Hypothalamus (tissue), 51 donors: ENCODE measurements at places on chromosomes 11 and 22.

DNA sequence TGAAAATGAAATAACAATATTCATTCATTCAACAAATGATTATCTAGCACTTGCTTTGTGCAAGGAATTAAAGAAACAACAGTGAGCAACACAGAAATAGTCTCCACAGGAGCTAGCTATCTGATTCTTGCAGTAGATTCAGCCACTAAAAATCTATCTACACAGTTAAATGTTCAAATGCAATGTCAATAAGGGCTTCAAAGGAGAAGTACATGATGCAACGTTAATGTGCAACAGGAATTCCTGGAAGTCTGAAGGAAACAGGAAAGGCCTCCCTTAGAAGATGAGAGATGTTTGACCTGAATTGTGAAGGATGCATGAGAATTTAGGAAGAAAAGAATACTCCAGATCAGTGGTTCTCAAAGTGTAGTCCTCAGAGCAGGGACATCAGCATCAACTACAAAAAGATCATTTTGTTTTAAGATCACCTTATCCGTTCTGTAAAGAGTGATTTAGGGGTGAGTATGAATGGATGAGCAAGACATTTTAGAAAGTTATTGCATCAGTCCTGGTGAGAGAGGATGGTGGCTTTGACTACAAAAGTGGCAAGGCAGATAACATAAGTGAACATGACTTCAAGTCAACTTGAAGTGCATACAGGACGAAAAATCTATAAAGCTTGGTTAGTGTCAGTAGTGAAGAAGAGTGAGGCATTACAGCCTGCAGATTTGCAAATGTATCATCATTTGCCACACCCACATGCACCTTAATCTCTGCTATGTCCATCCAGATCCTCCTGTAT lies 96.0 kb downstream of the ETS1 start:
- DNase-seq = no peak

DNA sequence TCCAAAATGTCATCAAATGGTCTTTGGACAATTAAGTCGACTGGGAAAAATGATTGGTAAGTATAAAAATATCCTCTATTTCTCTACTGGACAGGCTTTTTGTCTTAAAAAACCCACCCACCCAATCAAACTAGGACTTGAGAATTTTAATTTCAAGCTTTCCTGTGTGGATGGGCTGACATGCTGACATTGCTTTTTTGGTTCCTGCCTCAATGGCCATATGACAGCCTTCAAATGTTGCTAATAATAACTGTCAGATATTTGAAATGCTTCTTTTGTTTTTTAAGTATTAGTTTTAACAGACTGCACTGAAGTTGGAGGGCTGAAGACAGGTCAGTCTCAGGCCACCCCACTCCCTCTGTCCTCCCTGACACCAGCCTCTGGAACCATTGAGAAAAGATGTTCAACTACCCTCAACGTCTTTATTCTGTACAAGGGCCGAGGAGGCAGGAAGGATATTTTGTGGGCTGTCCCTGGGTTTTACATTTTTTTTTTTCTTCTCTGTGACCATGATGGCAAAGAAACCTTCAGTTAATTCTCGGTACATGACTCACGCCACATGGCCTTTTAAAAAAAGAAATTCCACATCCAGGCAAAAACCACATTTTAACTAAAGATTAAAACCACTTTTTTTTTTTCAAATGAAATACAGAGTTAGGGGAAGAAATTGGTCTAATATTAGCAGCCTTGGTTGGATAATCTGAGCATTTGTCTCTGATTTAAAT lies 130.4 kb downstream of the SLC1A2 start:
- no peak for DNase-seq

GRCh38 chr11:44006917-44007361 lies 40.8 kb upstream of the ACCSL start:
- no peak for DNase-seq

- DNase-seq = no peak
These were observed 572.5 kb downstream of the BRD1 start for GRCh38 chr22:49255154-49255553.

- no peak for DNase-seq
These were observed 89.1 kb downstream of the RPS6KA4 start for GRCh38 chr11:64447831-64448598.

DNA sequence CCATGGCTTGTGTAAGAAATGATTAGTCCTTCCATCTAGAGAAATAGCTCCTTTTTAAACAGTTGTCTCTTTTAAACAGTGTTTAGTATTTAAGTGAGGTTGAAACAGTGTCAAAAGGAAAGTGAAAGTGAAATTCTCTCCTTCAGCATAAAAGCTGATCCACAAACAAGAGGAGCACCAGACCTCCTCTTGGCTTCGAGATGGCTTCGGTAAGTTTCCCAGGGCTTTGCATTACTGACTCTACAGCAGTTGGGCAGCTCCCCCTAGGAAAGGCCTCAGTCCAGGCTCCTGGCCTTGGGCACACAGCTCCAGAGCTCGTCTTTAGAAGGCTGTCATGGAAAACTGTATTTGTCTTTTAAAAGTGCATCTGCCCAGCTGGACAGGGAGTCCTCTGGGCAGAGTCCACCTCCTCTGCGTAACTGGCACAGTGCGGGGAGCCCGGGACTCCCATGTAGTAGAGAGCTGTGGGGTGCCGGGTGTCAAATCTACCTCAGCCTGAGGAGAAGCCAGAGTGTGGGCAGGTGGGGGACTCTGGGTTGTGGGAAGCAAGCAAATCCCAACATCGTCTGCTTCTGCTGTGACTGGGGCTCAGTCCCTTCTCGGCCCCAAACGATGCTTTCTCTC lies at the start of gene PLAAT4:
TSS of gene PLAAT4 (plus strand) at position 140 of the 624 bp plus-strand sequence. CDS start at position 201, 61 bp downstream.
- DNase-seq = peak; percentile 56

DNA sequence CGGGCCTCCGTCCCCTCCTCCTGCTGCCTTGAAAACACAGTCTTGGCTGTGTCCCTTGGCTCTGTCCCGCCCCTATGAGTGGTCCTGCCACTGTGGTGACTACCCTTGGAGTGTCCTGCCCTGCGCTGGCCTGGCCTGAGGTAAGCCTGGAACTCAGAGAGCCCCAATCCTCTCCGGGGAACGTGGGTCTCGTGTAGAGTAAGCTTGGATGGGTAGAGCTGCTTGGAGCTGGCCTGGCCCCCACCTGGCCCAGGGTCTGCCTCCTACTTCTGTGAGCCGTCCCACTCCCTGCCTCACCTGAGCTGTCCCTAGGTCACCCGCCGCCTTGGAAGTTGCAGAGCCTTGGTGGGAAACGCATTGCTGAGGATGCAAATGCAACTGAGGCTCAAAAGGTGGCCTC lies 347.1 kb downstream of the CTTN start:
- DNase-seq = no peak

DNA sequence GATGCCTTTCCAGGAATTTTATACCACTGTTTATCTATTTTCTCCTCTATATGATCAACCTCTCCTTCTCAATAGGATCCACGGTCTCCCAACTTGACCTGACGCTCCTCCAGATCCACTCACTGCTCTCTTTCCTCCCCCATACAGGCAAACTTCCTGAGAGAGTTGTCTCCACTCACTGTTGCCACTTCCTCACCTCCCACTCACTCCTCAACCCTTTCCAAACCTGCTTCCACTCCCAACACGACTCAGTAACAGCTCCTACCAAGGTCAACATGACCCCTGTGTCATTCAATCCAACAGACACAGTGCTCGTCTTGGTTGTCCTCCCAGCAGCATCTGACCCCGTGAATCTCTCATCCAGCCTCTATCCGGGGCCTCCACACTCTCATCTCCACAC lies 3.1 kb downstream of the APBB1 start:
- DNase-seq = no peak
